ENCODE measurements at places on chromosomes 3 and 15.

DNA sequence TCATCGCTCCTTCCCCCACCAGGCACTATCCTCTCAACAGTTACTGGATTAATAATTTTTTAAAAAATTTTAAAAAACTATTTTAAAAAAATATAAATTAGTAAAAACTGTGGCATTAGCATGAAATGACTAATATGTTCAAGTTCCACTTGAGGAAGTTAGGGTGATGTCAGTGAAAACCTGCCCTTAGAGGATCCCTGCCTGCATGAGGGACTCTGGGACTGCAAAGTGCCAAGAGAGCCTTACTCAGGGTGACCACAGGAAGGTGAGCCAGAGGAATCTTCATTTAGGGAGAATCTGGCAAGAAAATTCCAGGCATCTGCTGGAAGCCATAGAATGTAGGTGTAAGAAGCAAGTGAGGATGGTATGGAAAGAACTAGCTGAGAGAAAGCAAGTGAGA is 157.7 kb upstream of the BCL6 start:
- no peak for DNase-seq

DNA sequence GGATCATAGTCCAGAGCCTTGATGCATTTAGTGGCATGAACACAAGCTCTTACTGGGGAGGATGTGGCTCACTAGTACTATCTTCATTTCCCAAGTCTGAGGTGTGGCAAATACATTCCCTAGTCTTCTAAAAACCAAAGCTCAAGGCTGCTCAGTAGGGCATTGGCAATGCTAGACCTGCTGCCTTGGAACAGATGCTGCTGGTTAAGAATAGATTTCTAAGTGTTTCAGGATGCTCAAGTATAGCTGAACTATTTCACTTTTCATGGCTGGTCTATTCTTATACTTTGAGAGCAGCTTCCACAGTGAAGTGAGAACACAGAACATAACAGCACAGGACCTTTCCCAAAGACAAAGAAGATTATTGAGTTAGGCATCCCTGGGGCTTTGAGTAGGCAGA is 178.8 kb downstream of the CHST2 start:
- DNase-seq: no peak

DNA sequence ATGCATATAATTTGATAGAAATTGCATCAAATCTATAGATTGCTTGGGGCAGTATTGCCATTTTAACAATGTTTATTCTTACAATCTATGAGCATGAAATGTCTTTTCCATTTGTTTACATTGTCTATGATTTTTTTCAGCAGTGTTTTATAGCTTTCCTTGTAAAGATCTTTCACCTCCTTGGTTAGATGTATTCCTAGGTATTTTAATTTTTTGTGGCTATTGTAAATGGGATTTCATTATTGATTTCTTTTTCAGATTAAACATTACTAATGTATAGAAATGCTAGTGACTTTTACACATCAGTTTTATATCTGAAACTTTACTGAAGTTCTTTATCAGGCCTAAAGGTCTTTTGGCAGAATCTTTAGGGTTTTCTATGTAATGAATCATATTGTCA is 237.6 kb upstream of the STAC start:
- no peak for DNase-seq

DNA sequence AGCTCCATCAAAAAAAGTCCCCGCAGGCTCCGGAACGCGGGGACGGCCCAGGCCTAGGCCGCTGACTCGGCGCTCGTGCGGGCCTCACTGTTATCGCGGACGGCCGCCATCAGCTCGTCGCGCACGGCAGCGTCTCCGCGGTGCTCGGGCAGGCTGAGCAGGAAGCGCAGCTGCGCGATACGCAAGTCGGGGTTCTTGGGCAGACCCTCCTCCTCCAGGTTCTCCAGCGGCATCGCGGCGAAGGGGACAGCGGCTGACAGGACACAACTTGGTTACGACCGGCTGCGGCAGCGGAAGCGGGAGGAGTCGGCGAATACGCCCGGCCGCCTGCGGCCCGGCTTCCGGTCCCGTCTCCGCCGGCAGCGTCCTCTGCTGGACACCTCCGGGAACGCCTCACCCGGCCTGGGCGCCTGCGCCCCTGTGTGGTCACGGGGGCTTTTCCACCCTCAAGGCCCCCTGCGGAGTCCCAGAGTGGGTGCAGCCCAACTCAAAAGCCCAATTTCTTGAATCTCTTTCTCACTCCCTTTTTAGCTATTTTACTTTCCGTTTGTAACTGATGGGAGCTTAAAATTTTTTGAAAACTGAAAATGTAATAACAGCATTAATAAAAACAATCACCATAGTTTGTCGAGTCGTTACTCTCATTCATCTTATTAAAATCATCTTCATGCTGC is at the start of gene PSMD6:
PSMD6 (minus strand) TSS at position 308 of the 674 bp plus-strand sequence; CDS start at position 233, 75 bp downstream.
- peak; percentile 93 for DNase-seq

DNA sequence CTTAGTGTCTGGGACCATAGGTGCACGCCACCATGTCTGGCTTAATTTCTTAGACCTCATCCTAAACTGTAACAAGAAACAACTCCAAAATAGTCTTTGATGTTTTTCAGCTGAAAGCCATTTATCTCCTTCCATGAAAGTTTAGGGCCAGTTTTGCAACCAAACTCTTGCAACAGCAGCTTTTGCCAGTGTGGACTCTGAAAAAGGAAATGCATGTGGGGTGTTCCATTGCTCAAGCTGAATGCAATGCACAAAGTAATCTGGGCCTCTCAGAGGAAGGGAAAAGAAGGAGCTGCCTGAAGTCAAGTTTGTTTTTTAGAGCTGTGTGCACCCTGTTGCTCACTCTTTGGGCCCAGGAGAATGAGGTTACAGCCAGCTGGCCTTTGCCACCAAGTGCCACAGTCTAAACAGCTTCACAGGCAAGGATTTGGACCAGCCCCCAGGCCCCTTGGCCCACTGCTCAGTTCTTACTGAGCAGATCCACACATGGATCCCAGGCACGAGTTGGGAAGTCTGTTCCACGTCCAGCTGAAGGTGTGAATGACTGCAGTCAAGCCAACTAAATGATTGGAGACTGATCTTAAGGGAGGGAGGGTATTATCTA is 212.3 kb upstream of the LRRFIP2 start:
- no peak for DNase-seq

GRCh38 chr3:127097481-127097880 is 95.5 kb upstream of the PRR23E start:
- DNase-seq: no peak

DNA sequence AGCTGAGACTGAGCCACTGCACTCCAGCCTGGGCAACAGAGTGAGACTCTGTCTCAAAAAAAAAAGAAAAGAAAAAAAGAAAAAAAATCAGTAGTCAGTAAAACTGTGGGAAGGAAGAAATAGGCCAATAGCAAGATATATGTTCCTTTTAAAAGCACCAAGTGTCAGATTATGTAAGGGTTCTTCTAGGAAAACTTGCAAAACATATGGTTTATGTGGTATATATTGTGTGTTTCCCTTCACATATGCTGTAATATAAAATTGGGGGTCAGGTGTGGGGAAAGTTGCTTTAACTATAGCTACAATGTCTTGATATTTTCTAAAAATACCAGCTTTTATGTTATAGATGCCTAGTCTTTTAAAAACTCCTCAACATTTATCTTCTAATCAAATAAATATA is 64.6 kb downstream of the ESYT3 start:
- DNase-seq: no peak

DNA sequence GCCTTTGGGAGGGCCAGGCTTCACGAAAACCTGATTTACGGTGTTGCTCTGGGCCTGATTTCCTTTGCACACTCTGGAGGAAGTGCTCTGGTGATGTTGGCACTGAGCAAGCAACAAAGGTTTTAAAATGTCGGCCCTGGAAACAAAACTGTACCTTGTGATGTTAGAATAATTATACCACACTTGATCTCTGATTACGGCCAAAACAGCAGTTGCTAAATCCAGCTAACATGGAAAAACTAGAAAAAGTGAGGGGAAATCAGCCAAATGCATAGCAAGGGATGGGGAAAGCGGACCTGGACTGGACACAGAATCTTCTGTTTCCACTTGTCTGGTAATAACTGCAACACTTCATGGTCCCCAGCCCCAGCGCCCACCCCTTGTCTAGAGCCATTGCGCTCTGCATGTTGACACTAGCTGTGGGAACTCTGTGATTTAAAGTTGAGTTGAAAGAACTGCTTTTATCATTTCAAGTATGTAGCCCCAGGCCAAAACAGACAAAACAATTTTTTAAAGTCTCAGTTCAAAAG is 120.1 kb downstream of the VGLL4 start:
- no peak for DNase-seq

Measured in suprapubic skin (tissue), 4 donors.